ENCODE measurements at places on chromosomes 5 and 9. TPM values are rescaled to one million over a fixed set of nuclear protein-coding genes. Genes with fewer than 3 reads are reported as not detected.
A peak's percentile ranks its signal among the peaks of the same experiment; 100 is the strongest.

TMC1 gene
- total RNA-seq = 0.41 TPM

FBXO4 gene
- total RNA-seq = 7.1 TPM

GRCh38 chr5:53219174-53219573 is 109.6 kb upstream of the MOCS2 start:
- H3K4me3 ChIP-seq = no peak overlapping the region
- peaks cover 16% of the 10 kb centered on the region for H3K36me3 ChIP-seq
- no peak overlapping the region for H3K27ac ChIP-seq
- DNase-seq = no peak
- H3K4me1 ChIP-seq = no peaks in the 10 kb centered on the region

DNA sequence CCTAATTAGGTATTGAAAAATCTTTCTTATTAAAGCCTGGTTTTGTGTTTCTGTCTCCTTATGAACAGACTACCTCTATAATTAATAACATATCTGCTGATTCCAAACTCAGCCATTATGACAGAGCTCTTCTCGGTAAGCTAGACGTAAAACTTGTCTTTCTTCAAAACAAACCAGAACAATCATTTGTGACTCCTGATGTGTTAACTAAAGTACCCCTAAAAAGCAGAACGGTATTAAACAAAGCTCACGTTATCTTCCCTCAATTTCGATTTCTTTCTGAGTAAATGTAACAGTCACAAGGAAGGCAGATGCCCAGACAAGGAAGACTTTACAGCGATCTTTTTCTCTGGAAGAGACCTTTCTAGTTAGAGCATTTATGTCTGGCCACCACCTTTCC is 1.8 kb downstream of the SEMA5A start:
- no peak for DNase-seq
- peaks cover 56% of the 10 kb centered on the region for H3K4me1 ChIP-seq
- H3K4me3 ChIP-seq = peak overlapping the region; percentile 93
- peaks cover 28% of the 10 kb centered on the region for H3K36me3 ChIP-seq
- peaks cover 2% of the 10 kb centered on the region for H3K27me3 ChIP-seq

Measured in HFFc6 (cell line).